NCI-H1092 treated with DMSO at 0.1 percent for 48 hours (cell line): ENCODE measurements at places on chromosomes 3 and 15.

GRCh38 chr3:165195241-165195639, 944 bp downstream of the SLITRK3 start:
- DNase-seq, result peak; percentile 24

- DNase-seq, result no peak
Observed at GRCh38 chr15:67156426-67156825, 91.0 kb downstream of the SMAD3 start.

DNA sequence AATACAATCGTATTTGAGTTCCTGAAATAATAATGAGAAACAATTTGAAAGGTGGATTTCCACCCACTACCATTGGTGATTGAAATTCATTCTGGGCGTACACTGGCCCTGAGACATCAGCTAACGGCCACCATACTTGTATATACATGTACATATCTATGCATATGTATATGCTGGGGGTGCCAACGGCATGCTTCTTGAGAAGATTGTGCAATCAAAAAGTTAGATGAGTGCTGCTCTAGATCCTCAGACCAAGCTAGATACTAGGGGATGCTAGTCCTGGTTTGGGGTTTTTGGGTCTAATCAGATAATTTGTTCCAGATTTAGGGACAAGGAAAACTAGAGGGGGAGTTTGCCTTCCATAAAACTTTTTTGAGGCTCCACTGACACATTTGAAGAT, 2.9 kb downstream of the TMEM40 start:
- DNase-seq, result no peak

DNA sequence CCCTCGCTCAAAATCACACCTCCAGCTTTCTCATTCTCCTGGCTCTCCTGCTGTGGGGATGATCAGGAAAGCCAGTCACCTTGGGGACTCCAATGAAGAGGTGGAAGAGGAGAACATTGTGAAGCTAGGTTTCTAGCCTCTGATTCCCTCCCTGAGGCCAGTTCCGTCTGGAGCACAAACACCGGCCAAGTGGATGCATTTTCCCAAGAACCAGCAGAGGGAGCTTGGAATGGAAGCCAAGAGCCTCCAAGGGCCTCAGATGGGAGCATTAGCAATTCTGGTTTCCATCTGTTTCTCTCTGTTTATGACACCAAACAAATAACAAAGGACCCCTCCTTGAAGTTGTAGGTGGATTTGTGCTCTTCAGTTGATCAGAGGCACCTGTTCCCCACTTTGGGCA, 40.6 kb upstream of the NMNAT3 start:
- DNase-seq, result peak; percentile 25

- no peak for DNase-seq
Observed at GRCh38 chr15:35690698-35691116, 144.7 kb upstream of the DPH6 start.

DNA sequence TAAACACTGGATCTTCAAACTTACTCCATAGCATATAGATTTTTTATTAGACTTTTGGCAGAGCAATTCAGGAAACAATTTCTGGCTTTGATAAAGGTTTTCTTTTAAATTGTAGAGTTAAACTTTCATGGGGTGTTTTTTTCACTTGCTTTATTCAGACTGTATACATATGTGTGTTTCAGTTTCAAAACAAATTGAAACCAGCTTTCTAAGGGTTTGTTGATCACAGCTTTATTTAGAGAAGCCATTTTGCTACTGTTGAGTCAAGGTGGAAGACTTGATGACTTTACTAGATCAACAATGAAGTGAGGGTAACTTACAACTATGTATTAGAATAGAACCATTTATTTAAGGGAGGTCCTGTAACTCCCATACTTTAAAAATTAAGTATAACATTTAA, 6.2 kb downstream of the UBE2E1 start:
- no peak for DNase-seq

GRCh38 chr3:45355351-45355750, 33.0 kb upstream of the LARS2 start:
- DNase-seq, result no peak

GRCh38 chr3:158631981-158632380, 12.3 kb upstream of the GFM1 start:
- no peak for DNase-seq

GRCh38 chr3:16417945-16418739, 95.4 kb downstream of the RFTN1 start:
- DNase-seq, result no peak

GRCh38 chr15:30922480-30923311, 19.0 kb downstream of the FAN1 start:
- DNase-seq, result no peak

DNA sequence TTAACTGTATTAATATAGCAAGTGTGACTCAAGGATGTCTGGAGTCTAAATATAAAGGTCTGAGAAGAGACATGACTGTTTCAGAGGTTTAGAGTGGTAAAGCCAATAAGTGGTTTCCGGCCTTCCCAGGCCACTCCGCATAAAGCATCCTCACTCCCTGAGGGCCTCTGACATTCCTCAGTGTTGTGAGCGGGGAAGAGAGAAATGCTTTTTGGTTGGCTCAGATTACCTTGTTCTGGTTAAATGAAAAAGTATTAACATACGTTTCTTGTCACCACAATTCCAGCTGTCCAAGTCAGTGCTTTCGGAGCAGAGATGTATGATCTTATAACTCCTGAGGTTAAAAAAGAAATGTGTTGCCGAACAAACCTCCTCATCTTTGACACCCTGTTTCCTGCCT, 103.8 kb downstream of the RBMS3 start:
- no peak for DNase-seq

- DNase-seq, result no peak
Observed at GRCh38 chr15:59249816-59250215, 43.2 kb downstream of the LDHAL6B start.

GRCh38 chr3:192831111-192831644, 86.5 kb downstream of the MB21D2 start:
- DNase-seq, result no peak

GRCh38 chr3:107816107-107816506, 274.7 kb downstream of the CD47 start:
- no peak for DNase-seq

- peak; percentile 32 for DNase-seq
Observed at GRCh38 chr3:128004661-128005060, 47.6 kb upstream of the SEC61A1 start.

DNA sequence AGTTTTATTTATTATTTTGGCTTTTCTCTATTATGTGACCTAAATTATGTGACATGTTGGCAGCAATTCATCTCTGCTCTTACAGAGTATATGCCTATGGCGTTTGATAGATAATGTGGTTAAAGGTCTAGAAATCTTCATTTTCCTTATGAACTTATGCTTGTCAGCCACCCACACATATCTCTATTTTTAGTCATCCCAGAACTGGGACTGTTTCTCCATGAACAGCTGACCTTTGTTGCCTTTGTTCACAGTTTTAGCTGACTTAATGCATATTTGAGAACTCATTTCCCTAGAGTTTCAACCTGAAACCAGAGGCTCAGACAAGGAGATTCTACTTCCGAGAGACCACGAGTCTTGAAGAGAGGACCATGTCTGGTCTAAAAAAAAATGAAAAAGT, 176.5 kb downstream of the RAP2B start:
- no peak for DNase-seq

DNA sequence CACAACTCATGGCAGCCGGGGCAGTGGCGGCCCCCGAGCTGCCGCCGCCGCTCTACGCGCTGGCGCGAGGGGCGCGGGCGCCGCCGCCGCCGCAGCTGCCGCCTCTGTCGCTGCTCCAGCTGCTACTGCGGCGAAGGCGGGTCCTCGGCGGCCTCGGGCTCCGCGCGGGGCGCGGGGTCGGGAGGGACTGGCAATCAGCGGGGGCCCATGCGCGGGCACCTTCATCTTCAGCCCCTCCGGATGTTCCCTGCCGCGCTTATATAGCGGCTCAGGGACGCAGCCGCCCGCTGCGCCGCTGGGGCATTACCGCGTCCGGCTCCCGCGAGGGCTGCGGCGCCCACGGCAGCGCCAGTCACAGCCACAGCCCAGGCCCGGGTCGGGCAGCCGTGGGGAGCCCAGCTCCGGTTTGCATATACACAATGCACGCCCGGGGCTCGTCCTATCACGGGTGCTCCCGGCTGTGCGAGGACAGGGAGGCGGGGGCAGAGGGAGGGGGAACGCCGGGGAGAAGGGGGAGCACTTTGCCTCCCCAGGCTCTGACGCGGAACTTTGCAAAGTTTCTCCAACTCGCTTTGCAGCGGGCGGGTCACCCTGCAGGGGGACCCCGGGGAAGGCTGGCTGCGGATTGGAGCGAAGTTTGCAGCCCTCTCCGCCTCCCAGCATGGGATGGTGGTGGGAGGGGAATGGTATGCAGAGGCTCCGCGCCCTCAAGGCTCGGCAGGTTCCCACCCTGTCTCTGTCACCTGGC, at the start of gene VGLL3:
VGLL3 (minus strand) TSS at position 416 of the 748 bp plus-strand sequence; CDS start at position 10, 406 bp downstream.
- DNase-seq, result no peak

- no peak for DNase-seq
Observed at GRCh38 chr3:85007195-85008094, 48.7 kb downstream of the CADM2 start.

DNA sequence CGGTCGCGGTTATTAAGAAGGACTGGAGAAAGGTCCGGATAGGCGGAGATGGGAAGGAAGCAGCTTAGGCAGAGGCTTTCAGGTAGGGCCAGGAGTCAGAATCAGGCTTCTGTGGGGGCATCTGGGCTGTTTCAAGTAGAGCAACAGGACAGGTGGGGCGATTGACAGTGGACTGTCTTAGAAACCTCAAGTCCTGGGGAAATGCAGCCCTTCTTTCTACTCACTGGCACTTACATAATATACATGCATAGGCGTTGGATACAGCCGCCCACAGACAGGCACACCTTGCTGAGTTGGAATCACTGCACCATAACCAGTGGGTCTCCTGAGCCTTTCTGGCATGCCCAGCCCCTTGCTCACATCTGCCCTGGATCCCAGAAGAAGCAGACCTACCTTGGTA, 730 bp downstream of the MYD88 start:
- no peak for DNase-seq

GRCh38 chr15:39058351-39059131, 493.9 kb upstream of the RASGRP1 start:
- no peak for DNase-seq

GRCh38 chr3:8761866-8762265, 7.5 kb downstream of the OXTR start:
- DNase-seq, result no peak

GRCh38 chr15:41995476-41995855, 23.1 kb upstream of the EHD4 start:
- no peak for DNase-seq

- no peak for DNase-seq
Observed at GRCh38 chr3:38332201-38332600, 14.4 kb upstream of the XYLB start.

DNA sequence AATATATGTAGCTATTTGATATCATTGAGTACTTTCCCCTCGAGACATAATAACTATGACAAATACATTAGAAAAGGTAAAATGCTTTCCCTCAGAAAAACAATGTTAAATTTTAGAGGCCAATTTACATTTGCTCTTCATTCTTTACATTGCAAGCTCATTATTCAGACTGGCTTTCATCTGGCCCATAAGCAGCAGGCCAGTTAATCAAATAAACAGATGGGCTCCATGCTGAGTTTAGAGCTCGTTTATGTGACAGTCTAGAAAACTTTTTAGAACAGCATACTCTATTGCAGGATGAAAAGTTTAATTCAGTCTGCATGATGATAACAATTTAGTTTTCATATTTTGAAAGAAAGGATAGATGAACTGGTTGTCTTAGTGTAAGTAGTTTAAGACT, 150.6 kb downstream of the DUT start:
- DNase-seq, result no peak

- no peak for DNase-seq
Observed at GRCh38 chr3:122104515-122105194, 49.5 kb downstream of the CD86 start.

GRCh38 chr3:47228088-47228487, 54.5 kb downstream of the KIF9 start:
- no peak for DNase-seq

GRCh38 chr15:48029642-48030041, 91.1 kb upstream of the SLC24A5 start:
- DNase-seq, result no peak

GRCh38 chr3:69410301-69410700, 24.4 kb upstream of the FRMD4B start:
- DNase-seq, result peak; percentile 23

- DNase-seq, result no peak
Observed at GRCh38 chr15:77418966-77419835, 703 bp downstream of the PEAK1 start.

GRCh38 chr3:133663569-133664313, 2.0 kb upstream of the TOPBP1 start:
- DNase-seq, result peak; percentile 83
